AG04450 (cell line): ENCODE measurements at places on chromosomes 4 and X.

DNA sequence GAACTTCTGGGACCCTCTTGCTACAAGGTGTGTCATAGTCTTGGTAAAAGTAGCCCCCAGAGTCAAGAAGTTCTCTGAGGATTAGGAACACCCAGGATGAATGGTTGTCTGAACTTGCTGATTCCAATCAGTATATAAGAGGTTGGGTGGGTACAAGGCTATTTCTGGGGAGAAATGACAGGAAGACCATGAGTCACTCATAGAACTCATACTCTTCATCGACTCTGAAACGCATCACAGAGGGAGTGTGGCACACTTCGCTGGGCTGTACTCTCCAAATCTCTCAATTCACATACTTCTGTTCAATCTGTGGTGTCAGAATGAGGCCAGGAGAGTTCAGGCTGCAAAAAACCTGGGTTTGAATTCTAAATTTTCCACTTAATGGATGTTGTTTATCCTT, 193.2 kb upstream of the LEF1 start:
- DNase-seq = no peak

- DNase-seq = no peak
Measured at GRCh38 chr4:66555301-66555700, 885.0 kb upstream of the EPHA5 start.

DNA sequence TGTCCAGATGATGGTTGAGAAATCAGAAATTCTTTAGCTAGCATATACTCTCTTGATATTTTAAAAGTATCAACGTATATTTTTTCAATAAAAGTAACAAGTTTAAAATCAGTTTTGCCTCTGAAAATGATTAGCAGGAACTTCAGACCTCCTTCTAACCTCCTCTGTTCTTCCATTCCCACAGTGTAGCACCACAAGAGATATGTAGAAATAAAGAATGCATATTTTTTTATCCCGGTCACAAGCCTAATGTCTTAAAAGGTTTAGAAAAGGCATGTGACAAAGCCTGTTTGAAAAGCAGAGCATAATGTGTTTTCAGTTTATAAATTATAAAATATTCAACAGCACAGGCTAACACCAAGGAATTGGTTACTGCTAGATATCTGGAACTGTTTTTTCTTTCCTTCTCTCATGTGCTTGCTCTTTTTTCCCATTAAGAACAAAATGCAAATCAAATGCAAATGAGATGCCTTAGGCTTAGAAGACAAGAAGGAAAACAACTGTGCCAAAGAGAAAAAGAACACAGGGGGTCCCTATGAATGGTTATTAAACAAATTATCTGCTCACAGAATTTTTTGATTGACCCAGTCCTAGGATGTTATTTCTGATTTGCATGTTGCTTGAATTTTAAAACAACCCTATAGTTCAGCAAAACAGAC, 351.7 kb upstream of the FAM241A start:
- no peak for DNase-seq

DNA sequence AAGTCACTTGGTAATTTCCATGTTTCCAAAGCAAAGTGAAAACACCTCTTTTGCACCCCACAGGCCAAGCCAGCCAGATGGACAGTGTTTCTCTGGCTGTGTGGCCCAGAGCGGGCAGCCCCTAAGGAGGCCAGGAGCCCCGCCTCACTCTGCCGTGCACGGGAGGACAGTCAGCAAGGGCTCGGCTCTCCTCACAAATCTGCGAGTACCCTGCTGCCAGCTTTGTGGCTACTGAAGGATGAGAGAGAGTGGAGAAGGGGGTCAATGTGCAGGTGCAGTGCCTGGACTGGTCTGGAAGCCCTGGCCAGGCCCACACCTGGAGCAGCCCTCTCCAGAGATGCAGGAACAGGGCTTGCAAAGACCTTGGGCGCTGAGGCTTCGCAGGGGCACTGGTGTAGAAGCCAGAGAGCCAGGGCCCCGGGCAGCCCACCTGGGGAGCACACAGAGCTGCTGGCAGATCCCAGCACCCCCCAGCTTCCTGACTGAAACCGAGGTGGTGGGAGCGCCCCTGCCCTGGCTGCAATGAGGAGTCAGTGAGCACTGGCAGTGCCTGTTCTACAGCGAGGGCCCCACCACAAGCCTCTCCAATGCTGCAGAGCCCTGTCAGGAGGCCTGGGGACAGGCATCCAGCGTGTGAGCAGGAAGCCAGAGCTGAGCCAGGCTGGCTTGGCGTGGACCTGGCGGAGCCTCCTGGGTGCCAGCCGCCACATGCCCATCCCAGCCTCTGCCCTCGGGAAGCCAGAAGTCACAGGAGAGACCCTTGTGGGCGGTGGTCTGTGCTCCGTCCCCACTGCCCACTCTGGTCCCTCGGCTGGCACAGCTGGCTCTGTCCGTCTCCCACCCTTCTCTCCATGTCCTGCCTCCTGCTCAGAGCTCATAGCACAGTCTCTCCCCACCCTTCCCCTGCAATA, 3.9 kb downstream of the SPON2 start:
- no peak for DNase-seq

DNA sequence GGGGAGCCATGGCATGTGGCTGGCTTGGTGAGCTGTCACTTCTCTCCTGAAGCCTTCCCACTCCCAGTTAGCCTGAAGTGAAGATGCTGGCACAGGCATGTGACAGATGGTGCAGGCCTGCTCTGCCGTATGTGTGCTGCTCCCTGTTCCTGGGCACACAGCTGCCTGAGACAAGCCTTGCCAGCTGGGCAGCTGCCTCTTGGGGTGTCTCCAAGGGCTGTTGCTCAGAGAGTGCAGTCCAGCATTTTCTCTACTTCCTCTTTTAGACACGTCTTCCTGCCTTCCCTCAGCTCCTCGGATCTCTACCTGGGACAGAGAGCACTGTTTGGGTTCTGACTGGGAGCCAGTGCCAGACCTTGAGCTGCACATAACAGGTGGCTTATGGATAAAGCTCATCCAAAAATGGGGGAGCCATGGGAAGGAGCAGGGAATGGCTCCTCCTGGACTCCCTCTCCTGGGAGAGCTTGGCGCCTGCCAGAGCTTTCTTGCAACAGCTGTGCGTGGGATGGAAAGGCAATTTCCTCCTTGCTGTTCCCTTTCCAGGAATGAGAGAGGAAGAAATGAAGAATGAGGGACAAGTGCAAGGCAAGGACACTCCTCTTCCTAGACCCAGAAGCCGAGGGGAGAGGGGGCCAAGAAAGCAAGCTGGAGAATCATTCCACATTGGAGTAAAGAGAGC, 132.9 kb downstream of the MSL3 start:
- DNase-seq = no peak

DNA sequence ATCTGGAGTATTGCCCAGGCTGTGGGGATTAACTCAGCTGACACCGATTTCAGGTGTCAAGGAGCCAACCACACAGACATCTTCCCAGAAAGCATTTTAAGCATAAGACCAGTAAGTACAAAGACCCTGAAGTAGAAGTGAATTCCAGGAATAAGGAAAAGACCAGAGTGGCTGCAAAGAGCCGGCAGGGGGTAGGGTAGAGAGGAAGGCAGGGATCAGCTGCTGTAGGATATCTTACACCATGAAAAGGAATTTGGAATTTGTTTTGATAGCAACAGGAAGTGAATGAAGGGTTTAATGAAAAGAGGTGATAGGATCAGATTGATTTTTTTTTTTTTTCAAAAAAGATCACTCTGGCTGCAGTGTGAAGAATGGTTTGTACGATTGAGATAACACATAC, 113.6 kb upstream of the PPARGC1A start:
- no peak for DNase-seq

DNA sequence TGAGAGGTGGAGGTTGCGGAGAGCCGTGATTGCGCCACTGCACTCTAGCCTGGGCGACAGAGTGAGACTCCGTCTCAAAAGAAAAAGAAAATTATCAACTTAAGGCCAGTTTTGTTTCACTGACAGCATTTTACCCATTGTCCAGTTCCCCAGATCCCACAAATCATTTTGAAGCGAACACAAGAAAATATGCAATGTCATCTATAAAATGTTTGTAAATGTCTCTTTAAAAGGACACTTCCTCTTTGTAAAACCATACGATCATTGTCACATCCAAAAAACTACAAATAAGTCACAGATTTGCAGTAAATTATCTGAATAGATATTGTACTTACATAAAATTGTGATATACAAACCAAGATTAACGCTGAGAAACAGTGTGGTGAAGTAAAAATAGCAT, 147.6 kb downstream of the ATRX start:
- DNase-seq = no peak

GRCh38 chrX:17876135-17876534, 15.0 kb upstream of the RAI2 start:
- no peak for DNase-seq

DNA sequence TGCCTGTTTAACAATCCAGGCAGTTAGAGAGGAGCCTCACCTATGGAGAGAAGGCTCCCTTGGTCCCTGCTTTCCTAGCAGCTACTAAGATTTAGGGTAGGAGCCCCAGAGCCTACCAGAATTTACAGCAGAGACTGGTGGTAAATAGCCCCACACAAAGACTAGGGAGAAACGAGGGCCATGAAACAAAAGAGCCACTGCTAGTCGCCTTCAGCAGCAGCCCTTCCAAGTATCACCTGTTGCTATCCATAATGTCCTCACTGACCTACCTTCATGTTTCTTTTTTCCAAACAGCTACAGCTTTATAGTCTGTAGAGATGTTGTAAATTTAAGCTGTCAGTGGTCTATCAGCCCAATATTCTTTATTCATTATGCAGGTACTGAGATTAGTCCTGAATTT, 25.3 kb downstream of the ARHGEF6 start:
- no peak for DNase-seq
